SK-N-SH (cell line): ENCODE measurements at places on chromosomes 7 and 10. TPM values are rescaled to one million over a fixed set of nuclear protein-coding genes. Genes with fewer than 3 reads are reported as not detected.
A peak's percentile ranks its signal among the peaks of the same experiment; 100 is the strongest.

DNA sequence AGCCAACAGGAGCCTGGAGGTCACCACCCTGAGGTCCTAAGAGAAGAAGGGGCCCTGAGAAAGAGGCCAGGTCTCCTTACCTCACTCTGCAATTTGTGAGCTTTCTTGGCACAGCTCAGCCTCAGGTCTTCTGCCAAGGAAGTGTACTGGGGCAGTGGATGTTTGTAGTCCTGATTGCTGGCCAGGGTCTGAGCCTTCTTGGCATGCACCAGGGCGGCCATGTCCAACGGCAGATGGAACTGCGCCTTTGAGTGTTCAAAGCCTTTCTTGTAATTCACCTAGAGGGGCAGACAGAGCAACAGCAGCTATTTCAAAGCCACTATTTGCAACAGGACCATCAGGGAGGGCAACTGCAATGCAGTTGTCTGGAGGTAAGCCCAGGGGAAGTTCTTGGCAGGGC is 51.7 kb downstream of the NRAP start:
- DNase-seq, result no peak

DNA sequence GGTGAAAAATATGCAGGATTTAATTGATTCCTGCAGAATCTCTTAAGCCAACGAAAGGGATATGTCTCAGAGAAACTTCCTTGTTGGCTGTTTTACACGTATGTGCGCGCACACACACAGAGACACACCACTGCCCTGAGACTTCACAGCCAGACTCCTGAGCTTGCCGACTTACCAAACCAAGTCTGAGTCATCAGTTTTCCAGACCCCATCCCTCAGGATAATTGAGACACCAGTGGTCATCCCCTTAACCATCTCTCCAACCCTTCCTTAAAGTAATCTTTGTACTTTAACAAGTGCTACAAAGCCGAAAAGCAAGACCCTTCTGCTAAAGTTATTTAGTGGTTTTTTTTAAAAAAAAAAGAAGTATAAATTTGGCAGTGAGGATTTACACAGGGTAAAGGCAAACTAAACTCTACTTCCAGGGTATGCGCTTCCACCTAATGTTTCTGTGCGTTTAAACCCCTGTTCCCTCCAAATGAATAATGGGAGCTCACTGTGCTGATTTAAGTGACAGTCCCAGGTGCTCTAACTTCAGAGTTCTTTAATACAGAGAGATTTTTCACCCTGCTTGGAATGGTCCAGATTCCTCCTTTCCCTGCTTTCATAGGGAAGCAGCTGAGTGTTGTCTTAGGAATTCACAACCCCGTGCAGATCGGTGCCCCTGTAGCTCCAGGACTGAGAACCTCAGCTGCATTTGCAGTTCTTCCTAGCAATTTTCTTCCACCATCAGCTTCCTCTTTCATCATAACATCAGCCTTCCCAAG is 198.5 kb downstream of the INHBA start:
- no peak for DNase-seq

DNA sequence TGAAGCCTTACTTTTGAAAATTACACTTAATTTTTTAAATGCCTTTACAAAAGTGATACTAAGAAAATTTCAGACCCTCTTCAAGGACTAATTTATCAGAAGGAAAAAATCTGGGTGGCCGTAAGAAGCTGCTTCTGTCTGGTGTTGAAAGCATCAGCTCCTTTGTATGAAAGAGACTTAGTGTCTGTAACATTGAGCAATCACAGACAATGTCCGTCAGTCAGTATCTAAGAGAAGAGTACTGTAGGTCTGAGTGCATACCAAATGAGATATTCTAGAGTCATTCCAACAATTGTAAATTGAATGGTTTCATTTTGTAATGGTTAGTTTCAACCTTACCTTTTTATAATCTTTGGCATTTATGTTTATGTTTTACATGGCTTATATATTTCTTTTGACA is 11.1 kb upstream of the MDFIC start:
- DNase-seq, result no peak

- DNase-seq, result no peak
These were observed 15.4 kb upstream of the PRF1 start for GRCh38 chr10:70617798-70618568.

Gene CFAP43
- 0.23 and 0.35 TPM in 2 replicates for polyA plus RNA-seq

Gene CALML5
- not detected in 2 replicates for polyA plus RNA-seq

Gene TRIL
- 0.18 and 0.28 TPM in 2 replicates for polyA plus RNA-seq

DNA sequence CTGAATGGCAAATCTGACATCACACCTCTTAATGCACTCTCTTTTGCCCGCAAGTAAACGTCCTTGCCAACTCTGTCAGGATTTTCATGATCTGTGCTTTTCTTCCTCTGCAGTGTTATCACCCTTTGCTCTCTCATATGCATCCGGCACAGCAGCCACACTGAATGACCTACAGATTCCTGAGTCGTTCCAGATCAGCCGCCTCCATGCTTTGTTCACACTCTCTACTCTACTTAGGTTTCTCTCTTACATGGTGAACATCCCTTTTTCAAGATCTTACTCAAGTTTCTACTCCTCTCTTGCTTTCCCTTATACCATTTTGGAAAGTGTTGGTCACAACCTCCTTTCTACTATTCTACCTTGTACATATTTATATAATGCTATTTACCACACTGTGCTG is 127.7 kb upstream of the AOAH start:
- peak; percentile 34 for DNase-seq

DNA sequence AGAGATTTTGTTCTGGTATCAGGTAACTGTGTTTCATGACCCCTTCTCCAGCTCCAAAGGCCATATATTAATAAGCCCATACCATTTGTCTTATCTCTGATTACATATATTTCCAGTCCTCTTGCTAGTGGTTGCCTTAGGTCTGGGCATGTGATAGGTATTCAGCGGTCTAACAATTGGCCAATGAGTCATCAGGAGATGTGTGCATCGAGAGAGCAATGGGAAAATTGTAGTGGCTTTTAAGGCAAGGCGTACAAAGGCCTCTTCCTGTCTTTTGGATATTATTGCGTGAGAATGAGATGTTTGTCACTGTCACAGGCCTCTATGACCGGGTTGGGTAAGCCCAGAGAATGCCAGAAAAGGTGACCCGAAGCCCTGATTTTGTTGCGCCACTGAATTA is 38.6 kb upstream of the SFRP5 start:
- DNase-seq, result no peak

Gene CCL24
- not detected in 2 replicates for polyA plus RNA-seq

Gene FAM221A
- 9.7 and 10.5 TPM in 2 replicates for polyA plus RNA-seq

DNA sequence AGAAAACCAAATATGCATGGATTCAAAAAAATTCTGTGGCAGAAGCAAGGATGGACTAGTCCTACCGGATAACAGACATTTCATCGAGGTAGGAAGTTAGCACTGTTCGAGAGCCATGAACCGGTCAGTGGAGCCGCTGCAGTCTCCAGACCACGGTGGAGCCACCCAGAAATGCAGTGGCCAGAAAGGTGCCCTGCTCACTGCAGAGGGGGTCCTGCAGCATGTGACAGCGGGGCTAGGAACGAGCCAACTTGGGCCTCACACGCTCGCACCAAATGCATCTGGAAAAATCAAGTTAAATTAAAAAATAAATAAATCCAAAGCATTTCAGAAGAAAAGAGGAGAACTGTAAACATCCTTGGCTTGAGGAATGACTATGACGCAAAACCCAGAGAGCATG is 13.1 kb upstream of the CFAP46 start:
- no peak for DNase-seq

DNA sequence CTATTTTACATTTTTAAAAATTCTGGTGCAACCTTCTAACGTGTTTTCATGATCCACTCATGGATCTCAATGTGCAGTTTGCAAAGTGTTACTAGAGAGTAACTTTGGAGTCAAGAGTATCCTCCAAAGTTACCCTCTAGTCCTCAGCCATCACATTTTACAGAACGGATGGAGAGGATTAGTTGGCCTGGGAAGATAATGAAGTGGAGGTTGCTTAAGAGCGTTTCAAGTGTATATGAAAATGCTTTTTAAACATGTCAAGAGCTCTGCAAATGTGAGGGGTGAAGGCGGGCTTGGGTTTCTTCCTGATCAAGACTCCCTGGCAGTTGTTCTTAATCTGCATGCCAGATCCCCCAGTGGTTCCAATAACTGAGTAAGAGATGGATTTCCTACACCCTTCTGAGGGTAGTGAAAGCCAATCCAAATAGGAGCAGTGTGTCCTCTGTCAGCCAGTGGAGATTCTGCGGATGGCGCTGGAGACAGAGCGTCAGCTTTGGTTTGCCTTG is 299.4 kb upstream of the NPVF start:
- no peak for DNase-seq

DNA sequence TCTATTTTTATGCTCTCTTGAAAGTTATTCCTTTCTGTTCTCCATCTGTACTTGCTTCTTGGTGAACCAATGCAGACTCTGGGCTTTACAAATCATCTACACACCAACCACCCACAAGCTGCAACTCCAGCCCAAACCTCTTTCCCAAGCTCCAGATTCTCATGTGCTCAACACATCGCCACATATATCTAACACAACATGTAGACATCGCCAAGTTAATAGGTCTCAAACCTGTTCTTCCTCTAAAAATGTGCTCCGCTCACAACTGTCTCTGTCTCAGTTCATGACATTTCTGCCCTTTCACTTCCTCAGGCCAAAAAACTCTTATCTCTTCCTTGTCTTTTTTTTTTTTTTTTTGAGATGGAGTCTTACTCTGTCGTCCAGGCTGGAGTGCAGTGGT is 95.7 kb upstream of the EEPD1 start:
- no peak for DNase-seq

- no peak for DNase-seq
These were observed 44.5 kb upstream of the ACBD5 start for GRCh38 chr10:27285093-27285492.

GRCh38 chr10:117320050-117320665 is 55.1 kb downstream of the PDZD8 start:
- DNase-seq, result peak; percentile 23

GRCh38 chr10:33073641-33074415 is 115.8 kb upstream of the ITGB1 start:
- DNase-seq, result no peak

Gene HECW1
- not detected in 2 replicates for polyA plus RNA-seq

- DNase-seq, result no peak
These were observed 3.7 kb upstream of the SLC25A28 start for GRCh38 chr10:99623919-99624318.

- DNase-seq, result no peak
These were observed 129.7 kb downstream of the RELN start for GRCh38 chr7:103859709-103860108.

GRCh38 chr10:79452174-79452611 is 6.8 kb upstream of the ZCCHC24 start:
- DNase-seq, result no peak

Gene OPALIN
- polyA plus RNA-seq, result not detected in 2 replicates

GRCh38 chr10:127046975-127047877 is 142.0 kb downstream of the DOCK1 start:
- no peak for DNase-seq

GRCh38 chr7:55188590-55189138 is 169.8 kb downstream of the EGFR start:
- no peak for DNase-seq

DNA sequence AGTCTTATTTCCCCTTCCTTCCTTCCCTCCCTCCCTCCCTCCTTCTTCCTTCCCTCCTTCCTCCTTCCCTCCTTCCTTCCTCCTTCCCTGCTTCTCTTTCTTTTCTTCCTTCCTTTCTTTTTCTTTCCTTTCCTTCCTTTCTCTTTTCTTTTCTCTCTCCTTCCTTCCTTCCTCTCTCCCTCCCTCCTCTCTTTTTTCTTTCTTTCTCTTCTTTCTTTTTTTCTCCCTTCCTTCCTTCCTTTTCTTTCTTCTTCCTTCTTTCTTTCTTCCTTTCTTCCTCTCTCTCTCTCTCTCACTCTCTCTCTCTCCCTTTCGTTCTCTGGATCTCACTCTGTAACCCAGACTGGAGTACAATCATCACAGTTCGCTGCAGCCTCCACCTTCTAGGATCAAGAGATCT is 6.2 kb downstream of the TMEM130 start:
- no peak for DNase-seq

Gene ADAMTS14
- polyA plus RNA-seq, result 1.1 and 1.2 TPM in 2 replicates

GRCh38 chr10:14925268-14925667 is 28.6 kb downstream of the DCLRE1C start:
- no peak for DNase-seq

Gene EVX1
- not detected in 2 replicates for polyA plus RNA-seq

GRCh38 chr7:121083138-121083789 is 94.8 kb downstream of the CPED1 start:
- no peak for DNase-seq

- DNase-seq, result peak; percentile 42
These were observed 151.6 kb downstream of the SND1 start for GRCh38 chr7:127803626-127804025.

Gene CASTOR2
- 4.5 and 5.4 TPM in 2 replicates for polyA plus RNA-seq

DNA sequence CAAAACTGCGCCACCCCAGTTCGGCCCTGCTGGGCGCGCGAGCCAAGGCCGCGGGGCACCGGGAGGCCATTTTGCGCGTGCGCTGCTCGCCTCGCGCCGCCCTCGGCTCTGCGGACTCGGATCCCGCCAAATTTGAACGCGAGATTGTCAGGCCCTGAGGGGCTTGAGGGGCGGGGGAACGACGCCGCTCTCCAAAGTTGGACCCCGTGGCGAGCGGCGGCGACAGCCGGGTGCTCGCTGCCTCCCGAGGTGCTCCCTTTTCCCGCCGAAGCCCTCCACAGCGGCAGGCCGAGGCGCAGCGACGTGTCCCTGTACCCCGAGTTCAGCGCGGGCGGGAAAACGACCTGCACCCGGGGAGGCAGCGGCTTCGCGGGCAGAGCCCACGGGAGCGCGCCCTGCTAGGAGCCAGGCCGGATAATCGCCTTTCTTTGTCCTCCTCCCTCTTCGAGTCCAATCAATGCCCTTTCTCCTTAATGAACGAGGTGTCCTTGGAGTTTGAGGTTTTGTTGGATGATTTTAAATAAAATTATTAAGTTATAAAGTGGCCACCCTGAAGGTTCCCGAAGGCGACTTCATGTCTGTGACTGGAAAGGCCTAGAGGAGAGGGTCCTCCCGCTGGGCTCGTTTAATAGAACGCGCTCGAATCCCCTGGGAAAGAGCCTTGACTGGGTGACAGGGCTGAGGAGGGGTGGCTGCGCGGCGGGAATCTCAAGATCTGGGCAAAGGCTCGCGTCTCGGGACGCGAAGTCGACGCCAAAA is 10.7 kb upstream of the SPAG6 start:
- no peak for DNase-seq

- no peak for DNase-seq
These were observed 18.5 kb downstream of the EIF3B start for GRCh38 chr7:2373124-2373556.

Gene NUTM2E
- polyA plus RNA-seq, result 0.05 and 0.19 TPM in 2 replicates

DNA sequence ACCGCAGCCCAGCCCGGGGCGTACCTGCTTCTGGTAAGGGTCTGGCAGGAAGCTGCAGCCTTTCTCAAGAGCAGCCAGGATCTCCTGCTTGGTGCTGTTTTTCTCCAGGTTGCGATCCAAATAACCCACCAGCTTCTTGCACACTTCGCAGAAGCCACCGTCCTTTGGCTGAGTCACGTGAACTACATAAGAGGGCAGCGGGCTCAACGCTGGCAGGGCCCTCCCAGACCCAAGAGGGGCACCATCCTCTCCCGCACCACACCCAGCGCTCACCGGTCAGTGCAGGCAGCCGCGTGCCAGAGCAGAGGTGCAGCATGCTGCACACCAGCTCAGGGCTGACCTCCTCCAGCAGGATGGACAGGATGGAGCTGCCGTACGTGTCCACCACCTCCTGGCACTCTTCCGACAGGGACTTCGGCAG is 31.6 kb downstream of the PSAP start:
- no peak for DNase-seq

GRCh38 chr10:120517196-120517595 is 60.2 kb downstream of the PLPP4 start:
- no peak for DNase-seq

Gene FEZF1
- not detected in 2 replicates for polyA plus RNA-seq
